ENCODE measurements at places on chromosomes 4 and X.

DNA sequence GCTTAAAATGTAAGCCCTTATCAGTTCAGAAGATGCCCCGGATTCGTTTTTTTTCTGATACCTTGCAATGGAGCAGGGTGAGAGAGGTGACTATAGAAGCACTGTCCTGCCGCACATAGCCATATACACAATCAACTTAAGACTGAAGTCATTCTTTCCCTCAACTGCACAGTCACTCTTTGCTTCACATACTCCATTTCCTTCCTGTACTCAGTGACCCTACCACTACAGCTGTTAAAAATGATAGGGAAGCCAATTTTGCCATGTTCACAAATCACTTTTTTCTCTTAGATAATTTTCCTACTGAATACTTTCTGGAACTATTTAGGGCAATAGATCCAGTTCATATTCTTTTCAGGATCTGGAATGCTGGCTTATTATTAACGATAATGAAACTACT, 300.0 kb downstream of the ANK2 start:
- no peak for DNase-seq

GRCh38 chrX:39096599-39096998, 295.3 kb downstream of the MID1IP1 start:
- DNase-seq: no peak

- DNase-seq: no peak
Observed at GRCh38 chr4:80841587-80842281, 188.8 kb upstream of the BMP3 start.

GRCh38 chr4:142414366-142414990, 431.6 kb downstream of the INPP4B start:
- no peak for DNase-seq

GRCh38 chr4:147975933-147976928, 244.3 kb downstream of the ARHGAP10 start:
- no peak for DNase-seq

DNA sequence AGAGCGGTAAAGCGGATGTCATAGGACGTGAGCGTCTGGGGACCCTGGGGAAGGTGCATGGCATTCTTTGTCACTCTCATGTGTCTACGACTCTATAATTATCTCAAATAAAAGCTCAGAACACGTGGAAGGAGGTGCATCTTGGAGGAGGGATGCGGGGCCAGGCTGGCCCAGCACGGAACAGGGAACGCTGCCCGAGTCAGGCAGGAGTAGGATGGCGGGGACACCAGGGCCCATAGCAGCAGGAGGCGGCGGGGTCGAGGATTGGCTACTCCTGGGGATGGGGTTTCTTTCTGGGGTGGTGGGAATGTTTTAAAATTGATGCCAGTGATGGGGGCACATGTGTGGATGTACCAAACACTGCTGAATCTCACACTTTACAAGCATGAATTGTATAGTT, 5.4 kb upstream of the HTRA3 start:
- no peak for DNase-seq

- DNase-seq: no peak
Observed at GRCh38 chr4:112516471-112517066, 589 bp upstream of the NEUROG2 start.

DNA sequence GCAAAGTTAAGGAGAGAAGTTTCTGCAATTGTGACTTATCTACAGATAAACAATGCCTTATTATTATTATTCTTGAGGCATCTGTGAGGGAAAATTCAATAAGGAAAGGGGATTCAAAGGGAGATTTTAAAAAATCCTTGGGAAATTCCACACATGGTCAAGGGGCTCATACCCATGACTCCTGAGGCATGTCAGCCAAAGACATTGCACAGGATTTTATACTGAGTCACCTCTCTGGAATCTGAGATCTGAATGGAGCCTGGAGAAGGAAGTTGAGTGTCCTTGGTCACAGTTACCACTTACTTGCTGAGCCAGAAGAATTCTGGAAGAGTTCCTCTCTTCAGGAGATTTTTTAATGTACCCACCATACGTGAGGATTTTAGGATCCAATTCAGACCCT, 14.4 kb upstream of the CXCL8 start:
- no peak for DNase-seq

DNA sequence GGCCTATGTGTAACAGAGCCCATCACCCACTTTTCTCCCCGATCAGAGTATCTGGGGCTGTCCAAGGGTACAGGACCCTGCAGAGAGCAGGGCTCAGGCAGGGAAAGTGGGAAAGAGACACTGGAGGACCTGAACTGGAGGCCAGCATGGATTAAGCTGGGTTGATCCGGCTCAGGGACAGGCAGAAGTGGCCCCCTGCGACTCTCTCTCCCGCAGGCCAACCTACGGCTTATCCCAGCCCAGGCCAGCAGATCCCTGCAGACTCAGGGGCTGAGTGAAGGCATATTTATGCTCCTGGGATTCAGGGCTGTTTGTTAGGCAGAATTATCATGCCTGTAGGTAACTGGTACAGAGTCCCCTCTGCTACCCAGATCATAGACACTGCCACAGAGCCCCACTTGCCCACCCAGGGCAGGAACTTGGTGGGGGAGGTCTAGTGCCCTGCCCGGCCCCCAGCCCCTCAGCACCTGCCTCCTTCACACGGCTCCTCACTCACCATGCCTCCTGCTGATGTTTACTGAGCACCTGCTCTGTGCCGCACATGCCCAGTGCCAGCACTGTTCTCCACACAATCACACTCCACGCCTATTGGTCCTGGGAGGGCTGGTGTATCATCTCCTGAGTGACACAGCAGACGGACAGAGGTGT, 87.3 kb downstream of the ADRA2C start:
- no peak for DNase-seq

DNA sequence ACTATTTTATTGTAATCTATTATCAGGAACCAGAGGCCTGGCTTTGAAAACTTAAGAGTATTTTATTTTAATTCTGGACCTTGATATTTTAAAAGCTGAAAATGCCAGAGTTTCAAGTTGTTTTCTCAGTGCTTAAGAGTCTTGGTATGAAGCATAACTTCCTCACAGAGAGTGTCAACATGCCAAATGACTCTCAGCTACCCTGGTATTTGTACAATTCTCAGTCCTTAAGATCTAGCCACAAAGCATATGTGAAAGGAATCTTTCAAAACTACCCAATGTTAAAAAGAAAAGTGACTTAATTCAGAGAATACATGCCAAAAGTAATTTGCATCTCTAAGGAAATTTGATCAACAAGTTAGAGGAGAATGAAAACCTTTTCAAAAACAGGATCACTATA, 171.9 kb downstream of the DKK2 start:
- no peak for DNase-seq

- no peak for DNase-seq
Observed at GRCh38 chr4:165331823-165332222, 4.4 kb downstream of the MSMO1 start.

DNA sequence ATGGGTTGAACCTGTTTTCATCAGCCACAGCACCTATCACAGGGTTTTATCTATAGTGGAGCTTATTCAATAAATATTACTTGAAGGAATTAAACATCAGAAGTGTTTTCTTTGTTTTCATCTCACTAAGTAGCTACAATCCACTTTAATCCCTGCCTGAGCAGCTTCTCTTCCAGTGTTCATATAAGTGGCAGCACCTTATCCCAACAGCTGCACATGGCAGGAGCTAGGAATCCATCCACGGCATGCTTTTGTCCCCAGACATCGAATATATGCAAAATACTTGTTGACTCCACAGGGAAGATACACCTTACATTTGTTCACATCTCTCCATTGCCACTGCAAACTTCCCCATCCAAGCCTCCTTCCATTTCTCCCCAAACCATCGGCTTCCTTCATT, 549.8 kb upstream of the FAM241A start:
- DNase-seq: no peak
